ENCODE measurements at places on chromosomes 16 and 17. TPM values are rescaled to one million over a fixed set of nuclear protein-coding genes. Genes with fewer than 3 reads are reported as not detected.

NUBP1 gene
- 13.6 TPM for total RNA-seq

SRL gene
- 0.13 TPM for total RNA-seq

OR1F1 gene
- 0.07 TPM for total RNA-seq

ASB16 gene
- 0.33 TPM for total RNA-seq

TBC1D3B gene
- 4.9 TPM for total RNA-seq

LITAFD gene
- not detected for total RNA-seq

RNF227 gene
- 6.9 TPM for total RNA-seq
